ENCODE measurements at places on chromosomes 3 and 15.

- no peak for DNase-seq
Observed at GRCh38 chr3:141835557-141836229, 40.8 kb upstream of the ATP1B3 start.

DNA sequence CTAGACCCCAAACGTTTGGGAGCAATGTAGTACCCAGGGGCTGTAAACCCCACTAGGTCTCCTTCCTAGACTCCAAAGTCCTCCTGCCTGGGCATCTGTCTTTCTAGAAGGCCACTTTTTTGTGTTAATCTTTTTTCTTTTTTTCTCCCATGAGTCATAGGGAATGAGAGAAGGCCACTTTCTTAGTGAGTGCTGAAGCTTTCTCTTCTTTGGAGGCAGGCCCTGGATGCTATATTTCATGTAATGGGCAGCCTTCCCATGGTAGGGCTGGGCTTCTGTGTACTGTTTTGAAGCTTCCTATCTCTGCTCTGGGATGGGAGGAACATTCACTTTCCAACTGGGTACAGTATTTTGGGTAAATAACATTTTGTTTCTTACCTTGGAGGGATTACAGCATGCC lies 15.2 kb upstream of the RTP2 start:
- no peak for DNase-seq

DNA sequence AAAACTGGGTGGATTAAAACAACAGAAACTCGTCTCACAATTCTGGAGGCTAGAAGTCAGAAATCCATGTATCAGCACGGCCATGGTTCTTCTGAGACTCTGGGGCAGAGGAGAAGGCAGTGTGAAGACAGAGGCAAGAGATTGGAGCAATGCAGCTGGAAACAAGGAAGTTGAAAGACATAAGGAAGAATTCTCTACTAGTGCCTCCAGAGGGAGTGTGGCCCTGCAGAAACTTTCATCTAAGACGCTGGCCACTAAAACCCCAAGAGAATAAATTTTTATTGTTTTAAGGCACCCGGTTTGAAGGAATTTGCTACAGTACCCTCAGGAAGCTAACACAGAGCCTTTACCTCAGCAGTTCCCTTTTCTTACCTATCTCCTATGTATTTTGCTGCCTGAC lies 1012.2 kb upstream of the CADM2 start:
- DNase-seq: no peak

DNA sequence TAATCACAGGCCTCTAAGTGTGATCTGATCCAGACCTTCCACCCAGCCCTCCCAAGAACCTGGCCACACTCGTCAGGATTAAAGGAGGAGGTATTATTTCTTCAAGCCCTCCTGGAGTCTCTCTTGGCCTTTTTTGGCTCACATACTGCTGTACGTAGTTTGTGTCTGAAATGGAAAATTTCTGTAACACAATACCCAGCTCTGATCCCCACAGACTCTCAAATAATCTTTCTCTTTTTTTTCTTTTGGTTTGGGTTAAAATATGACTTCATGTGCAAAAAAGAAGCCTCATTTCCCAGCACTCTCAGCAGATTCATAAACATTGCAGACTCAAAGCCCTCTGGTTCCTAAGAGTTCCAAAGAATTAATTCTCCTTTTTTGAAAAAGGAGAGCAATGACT lies 96.5 kb upstream of the PHLDB2 start:
- DNase-seq: peak; percentile 68

GRCh38 chr3:58659051-58659675 lies 7.4 kb downstream of the FAM3D start:
- peak; percentile 68 for DNase-seq

- DNase-seq: peak; percentile 46
Observed at GRCh38 chr15:64653757-64654156, 121.6 kb downstream of the RBPMS2 start.

- no peak for DNase-seq
Observed at GRCh38 chr3:141812084-141812483, 48.9 kb downstream of the GRK7 start.

DNA sequence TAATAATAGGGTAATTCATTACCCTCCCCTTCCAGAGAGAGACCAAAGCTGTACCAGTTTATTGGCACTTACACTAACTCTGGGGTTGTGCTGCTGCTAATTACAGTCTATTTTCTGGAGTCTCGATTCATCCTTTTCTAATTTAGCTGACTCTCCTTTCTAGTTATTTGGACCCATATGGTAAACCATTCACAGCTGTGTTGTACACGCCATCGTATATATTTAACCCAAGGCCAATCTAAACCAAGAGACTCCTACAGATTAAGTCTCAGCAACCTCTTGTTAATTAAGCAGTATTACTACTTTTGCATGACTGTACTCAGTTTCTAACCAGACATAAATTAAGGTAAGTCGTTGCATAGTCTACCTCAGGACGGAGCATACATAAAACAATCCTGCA lies 22.5 kb downstream of the ANXA2 start:
- DNase-seq: no peak

- no peak for DNase-seq
Observed at GRCh38 chr15:45549541-45550220, 27.1 kb upstream of the SLC30A4 start.

DNA sequence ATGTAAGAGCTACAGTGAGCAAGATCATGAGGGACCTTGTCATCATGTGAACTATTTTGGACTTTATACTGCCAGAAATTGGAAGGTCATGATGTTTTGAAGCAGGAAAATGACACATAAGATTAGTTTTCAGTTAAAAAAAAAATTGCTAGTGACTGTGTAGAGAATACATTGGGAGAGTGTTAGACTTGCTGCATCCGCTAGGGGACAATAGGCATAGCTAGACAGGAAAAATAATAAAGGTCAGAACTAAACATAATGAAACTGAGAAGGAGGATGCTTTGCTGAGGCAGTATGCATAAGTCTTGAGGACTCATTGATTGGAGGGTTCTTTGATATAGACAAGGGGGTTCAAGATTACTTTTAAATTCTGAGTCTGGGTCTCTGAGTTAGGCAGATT lies 275.8 kb upstream of the KCNH8 start:
- no peak for DNase-seq

- DNase-seq: no peak
Observed at GRCh38 chr3:71907996-71908395, 123.0 kb upstream of the PROK2 start.

GRCh38 chr15:41105348-41106334 lies 10.4 kb downstream of the INO80 start:
- no peak for DNase-seq

- no peak for DNase-seq
Observed at GRCh38 chr15:80920271-80920699, 69.3 kb downstream of the MESD start.

DNA sequence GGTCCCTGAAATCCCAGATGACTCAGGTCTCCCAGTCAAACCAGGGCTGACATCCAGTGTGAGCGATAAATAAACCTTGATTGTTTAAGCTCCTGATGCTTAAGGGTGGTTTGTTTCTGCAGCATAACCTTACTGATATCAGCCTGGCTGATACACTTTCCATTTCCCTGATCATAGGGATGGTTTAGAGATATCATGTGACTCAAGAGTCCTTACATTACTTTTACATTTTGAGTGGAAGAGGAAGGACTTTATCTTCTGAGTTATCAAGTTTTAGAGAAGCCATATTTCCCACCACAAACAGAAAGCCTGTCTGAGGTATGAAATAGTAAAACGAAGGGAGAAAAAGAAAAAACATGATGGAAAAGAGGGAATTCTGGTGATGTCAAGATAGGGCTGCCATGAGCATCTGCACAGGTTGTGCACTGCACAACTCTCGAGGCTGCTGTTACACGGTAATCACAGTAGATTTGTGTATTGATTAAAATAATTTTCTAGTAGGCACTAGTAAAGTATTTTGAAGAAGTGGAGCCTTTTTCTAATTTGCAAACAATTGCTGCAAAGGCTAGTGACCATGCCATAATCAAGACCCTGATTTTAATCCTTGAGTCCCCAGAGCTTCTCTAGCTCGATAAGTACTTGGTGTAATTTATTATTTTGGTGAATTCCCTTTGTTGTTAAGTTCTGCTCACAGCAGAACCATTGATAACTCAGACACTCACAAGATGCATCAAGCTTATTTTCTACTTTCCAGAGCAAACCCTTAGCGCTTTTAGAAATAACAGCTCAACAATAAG lies 34.1 kb upstream of the FBLN2 start:
- no peak for DNase-seq

DNA sequence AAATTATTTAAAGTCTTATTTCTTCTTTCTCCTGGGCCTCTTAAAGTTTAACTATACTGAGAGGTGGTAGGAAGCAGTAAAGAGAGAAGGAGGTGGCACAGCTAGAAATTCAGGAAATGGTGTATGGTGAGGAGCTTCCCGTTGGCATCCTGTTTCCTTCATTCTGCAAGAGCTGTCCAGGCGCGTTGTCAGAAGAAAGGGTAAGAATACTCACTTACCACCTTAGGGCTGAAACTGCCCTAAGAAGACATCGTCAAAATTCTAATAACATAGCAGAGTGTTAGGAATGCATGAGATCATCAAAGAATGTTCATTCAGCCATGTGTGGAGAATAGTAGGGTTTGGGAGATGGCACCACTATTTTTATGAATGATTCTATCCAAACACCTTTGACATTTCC lies 699.6 kb downstream of the MCTP2 start:
- no peak for DNase-seq

GRCh38 chr3:172397716-172398405 lies 50.4 kb downstream of the GHSR start:
- DNase-seq: peak; percentile 79

- no peak for DNase-seq
Observed at GRCh38 chr3:73413619-73414018, 211.1 kb downstream of the PDZRN3 start.

GRCh38 chr3:75396316-75396802 lies 267.8 kb upstream of the FRG2C start:
- no peak for DNase-seq

- no peak for DNase-seq
Observed at GRCh38 chr15:88877415-88877814, 17.9 kb downstream of the HAPLN3 start.

GRCh38 chr3:54349231-54349652 lies 226.9 kb downstream of the CACNA2D3 start:
- DNase-seq: peak; percentile 5

- DNase-seq: no peak
Observed at GRCh38 chr3:117528688-117529087, 819.1 kb downstream of the TUSC7 start.

GRCh38 chr3:118781839-118782238 lies 252.8 kb downstream of the IGSF11 start:
- DNase-seq: no peak

GRCh38 chr3:177694316-177694715 lies 497.0 kb upstream of the TBL1XR1 start:
- peak; percentile 80 for DNase-seq

DNA sequence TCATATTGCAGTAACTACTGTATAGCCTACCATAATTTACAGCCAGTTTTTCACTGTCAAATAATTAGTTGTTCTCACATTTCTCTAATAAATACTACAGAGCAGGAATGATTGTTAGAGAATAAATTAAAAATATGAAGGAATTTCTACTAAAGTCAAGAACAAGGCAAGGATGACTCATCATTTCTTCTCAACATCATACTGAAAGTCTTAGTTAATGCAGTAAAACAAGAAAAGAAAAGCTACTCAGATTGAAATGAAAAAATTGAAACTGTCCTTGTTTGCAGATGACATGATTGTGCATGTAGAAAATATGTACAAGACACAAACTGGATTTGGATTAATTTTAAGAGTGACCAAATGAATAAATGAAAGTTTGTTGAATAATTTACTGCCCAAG lies 608.2 kb downstream of the NSUN3 start:
- DNase-seq: no peak

DNA sequence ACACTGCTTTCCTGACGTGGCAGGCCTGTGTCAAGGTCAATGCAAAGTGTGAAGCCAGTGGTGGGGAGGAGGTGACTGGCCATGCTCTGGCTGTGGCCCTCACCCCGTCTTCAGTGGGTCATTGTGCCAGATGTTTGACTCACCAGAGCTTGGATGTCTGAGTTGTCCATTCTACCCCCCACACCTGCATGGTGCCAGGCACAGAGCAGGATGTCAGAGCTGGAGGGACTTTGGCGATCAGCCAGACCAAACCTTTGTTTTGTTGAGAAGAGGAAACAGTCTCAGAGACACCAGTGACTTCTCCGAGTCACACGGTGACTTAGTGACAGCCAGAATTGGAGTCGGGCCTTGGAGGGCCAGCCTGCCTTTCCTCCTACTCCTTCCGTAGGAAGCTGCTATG lies 49.5 kb downstream of the SMAD6 start:
- peak; percentile 21 for DNase-seq

DNA sequence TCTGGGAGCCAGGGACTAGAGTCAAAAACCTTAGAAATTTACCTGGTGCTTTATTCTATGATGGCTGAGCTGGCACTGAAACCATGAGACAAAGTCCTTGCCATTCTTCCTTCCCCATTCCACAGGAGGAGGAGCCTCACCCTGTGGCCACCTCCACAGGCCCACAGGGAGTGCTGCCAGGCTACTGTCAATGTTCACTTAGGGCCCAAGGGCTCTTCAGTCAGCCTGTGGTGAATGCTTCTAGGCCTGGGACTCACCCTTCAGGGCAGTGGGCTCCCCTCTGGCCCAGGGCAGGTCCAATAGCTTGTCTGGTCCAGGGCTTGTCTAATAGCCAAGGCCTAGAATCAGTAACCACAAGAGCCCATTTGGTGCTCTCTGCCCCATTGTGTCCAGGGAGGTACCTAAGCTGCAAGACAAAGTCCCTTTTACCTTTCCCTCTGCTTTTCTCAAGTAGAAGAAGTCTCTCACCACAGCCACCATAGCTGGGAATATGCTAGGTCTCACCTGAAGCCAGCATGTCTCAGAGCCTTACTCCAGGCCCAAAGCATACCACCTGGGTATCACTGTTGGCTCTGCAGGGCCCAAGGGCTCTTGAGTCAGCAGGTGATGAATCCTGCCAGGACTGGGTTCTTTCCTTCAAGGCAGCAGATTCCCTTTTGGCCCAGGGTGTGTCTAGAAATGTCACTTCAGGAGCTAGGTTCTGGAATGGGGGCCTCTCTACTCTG lies 61.8 kb upstream of the CHRNB4 start:
- no peak for DNase-seq

Data from cardiac fibroblast (primary cell).